ENCODE measurements at places on chromosomes 16 and 17.

DNA sequence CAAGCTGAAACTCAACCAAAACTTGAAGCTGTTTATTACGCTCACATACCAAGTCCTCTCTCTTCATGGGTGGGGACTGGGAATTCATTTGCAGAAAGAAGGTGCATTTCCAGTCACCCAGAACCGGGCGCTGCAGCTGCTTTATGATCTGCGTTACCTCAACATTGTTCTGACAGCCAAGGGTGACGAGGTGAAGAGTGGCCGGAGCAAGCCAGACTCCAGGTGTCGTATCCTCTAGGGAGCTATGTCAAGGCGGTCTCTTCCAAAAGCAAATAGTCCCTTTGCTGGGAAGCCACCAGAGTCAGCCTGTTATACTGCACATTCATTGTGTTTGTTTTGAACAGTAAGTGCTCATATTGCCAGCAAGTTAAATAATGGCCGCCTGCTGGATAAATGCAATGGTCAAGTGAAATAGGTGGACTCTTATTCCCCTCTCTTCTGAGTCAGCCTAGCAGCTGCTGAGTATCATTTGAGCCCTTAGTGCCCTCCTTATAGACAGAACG, 12.7 kb downstream of the COG1 start:
- no peak for DNase-seq

- DNase-seq = no peak
These were observed 94.3 kb downstream of the SSH2 start for GRCh38 chr17:29835435-29836351.

DNA sequence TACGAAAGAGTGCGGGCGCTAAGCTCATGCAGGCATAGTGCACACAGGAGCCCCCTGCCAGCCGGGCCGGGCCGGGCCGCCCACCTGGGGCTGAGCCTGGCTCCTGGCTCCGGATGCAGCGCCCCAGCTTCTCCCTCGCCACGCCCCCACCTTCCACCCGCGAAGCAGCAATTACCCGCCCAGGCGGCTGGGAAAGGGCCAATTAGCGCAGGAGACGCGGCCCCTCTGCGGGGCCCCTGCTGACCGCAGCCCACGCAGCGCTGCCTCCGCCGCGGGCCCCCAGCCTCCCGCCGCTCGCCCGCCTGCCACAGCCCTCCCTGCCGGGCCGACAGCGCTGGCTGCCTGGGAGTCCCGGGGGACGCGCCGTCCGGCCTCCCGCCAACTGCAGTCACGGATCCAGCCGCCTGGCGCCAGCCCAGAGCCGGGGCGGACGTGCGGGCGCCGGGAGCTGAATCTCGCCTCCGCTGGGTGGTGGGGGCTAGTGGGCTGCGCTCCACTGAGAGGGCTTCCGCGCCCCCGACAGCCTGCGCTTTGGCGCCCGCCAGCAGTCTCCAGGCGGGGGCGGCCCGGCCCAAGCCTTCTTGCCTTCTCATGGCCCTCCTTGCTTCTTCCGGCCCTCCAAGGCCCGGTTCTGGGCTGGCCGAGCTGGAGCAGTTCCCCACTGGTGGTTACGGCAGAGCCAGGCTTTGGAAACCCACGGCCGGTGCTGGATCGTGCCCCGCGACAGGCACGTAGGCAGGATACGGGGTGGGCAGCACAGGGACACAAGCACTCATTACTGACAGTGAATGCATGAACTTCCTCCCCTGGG, 14.9 kb upstream of the CBFB start:
- peak; percentile 94 for DNase-seq

GRCh38 chr16:85402910-85403692, 210.0 kb upstream of the GSE1 start:
- DNase-seq = no peak

DNA sequence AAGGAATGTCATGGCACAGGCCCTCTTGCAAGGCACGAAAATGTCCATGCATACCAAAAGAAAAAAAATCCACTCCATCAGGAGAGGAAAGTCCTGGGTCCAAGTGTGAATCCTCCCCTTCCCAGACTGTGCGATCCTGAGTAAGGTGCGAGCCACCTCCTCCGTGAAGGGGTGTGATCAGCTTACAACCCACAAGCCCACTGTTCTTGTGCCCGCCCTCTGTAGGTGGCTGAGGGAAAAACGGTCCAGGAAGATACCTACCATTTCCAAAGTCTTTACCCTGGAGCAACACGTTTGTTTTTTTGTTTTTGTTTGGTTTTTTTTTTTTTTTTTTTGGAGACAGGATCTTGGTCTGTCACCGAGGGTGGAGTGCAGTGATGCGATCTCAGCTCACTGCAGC, 116.5 kb downstream of the ZNF423 start:
- no peak for DNase-seq

- no peak for DNase-seq
These were observed 8.4 kb downstream of the VPS9D1 start for GRCh38 chr16:89712274-89712781.
